ENCODE measurements at places on chromosomes 6 and 20. TPM values are rescaled to one million over a fixed set of nuclear protein-coding genes. Genes with fewer than 3 reads are reported as not detected.

- H3K27ac ChIP-seq: no peak overlapping the region
- no peaks in the 10 kb centered on the region for H3K4me1 ChIP-seq
- no peaks in the 10 kb centered on the region for H3K27me3 ChIP-seq
Observed at GRCh38 chr6:12175626-12176025, 114.5 kb upstream of the EDN1 start.

DNA sequence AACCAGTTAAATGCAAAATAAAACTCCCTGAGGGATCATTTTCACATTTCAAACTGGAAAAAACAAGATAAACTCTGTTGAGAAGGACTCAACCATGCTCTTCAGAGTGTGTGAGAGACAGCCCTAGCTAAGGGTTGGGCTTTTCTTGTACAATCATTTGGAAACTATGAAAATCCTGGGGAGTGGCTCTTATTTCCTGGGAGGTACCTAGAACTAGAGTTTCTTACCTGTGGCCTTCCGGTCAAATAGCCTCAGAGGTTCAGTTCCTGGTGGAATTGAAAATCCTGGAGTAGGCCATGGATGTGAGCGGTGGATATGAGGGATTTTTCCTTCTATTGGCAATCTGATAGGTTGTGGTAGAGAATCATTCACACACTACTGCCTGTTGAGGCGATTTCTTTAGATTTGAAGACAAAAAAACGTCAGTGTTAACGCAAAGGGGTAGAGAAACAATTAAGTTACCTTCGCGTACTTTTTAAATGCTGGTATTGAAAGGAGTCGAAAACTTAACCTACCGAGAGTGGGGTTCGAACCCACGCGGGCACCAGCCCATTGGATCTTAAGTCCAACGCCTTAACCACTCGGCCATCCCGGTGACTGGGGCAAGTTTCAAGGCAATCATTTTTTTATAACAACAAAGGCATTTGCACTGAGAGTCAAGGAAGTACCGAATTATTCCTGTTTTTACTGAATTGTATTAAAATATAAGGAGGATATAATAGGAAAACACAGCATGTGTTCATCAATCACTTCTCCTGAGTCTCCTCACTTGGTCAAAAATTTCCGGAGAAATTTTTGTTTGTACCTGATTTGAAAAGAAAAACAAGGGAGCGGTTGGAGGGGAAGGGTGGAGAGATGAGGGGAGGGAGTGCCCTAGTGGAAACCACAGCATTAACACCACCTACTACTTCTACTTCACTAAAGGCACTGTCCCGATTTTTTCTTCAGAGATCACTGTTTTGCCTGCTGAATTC is 191.3 kb downstream of the OR2B2 start:
- H3K4me3 ChIP-seq: no peak overlapping the region
- DNase-seq: no peak
- H3K27me3 ChIP-seq: no peaks in the 10 kb centered on the region
- H3K27ac ChIP-seq: no peak overlapping the region
- no peaks in the 10 kb centered on the region for H3K36me3 ChIP-seq

GRCh38 chr6:49479308-49479970 is 16.3 kb downstream of the CENPQ start:
- no peaks in the 10 kb centered on the region for H3K36me3 ChIP-seq
- H3K27me3 ChIP-seq: no peaks in the 10 kb centered on the region
- H3K27ac ChIP-seq: no peak overlapping the region
- no peak for DNase-seq
- H3K4me1 ChIP-seq: no peaks in the 10 kb centered on the region

The BPHL gene
- total RNA-seq: 14.6 TPM

GRCh38 chr6:71733970-71734899 is 152.1 kb upstream of the RIMS1 start:
- H3K27ac ChIP-seq: no peak overlapping the region
- no peak overlapping the region for H3K4me3 ChIP-seq
- H3K36me3 ChIP-seq: no peaks in the 10 kb centered on the region
- H3K4me1 ChIP-seq: no peaks in the 10 kb centered on the region
- DNase-seq: no peak
- H3K27me3 ChIP-seq: no peaks in the 10 kb centered on the region
